Kidney epithelial cell (primary cell): ENCODE measurements at places on chromosomes 13 and 19. TPM values are rescaled to one million over a fixed set of nuclear protein-coding genes. Genes with fewer than 3 reads are reported as not detected.
A peak's percentile ranks its signal among the peaks of the same experiment; 100 is the strongest.

ZNF837 gene
- 4.3 and 5.9 TPM in 2 replicates for total RNA-seq

MISP gene
- 45.6 and 52.4 TPM in 2 replicates for total RNA-seq

CEACAM19 gene
- total RNA-seq, result 6.4 and 10.5 TPM in 2 replicates

NCAN gene
- 0.17 TPM in 1 of 2 replicates, not detected in the other for total RNA-seq

DNA sequence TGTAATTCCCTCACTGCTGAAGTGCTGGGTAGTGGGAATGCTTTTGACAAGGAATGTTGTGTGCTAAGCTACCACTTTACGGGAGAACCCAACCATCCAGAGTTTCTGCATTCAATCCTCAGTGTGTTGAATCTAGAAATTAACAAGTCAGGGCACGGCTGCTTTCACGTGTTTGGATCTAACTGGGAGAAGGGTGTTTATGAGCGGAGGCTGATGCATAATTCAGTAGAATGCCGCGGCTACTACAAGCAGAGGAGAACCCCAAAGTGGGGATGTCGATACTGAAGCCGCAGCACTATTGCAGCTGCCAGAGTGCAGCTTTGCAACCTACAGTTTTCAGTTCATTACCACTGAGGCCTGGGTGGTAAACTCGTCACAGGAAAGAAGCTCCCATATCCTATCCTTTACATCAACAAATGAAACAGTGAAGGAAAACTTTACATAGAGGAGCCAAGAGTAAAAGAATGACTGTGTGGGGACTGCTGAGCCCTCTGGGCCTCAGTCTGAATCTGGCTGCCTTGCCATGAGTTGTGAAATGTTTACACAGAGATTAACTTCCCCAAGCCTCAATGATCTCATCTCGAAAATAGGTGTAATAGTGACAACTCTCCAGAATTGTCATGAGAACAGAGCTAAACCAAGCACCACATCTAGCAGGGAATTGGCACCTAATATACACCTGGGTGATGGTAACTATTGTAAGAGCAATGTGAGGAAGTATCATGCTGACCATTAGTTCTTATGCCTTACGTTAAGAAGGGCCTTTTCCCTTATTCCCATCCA is 531.7 kb downstream of the MYO16 start:
- no peak for DNase-seq

DNA sequence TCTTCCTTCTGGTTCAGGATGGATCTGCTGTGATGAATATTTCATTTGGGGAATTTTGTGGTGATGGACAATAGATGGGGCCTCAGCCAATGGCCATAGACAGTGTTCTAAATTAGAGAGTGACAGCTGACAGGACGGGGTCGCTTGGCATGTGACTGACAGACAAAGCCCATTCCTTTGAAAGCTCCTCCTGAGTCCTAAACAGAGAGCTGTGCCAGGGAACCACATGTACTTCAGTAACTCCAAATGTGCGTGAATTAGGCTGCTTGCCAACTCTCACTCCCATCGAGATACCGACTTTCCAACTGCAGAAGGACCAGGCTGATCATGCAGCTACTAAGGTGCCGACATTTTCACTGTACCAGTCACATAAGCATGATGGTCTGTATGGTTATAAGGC is 187.7 kb downstream of the SHISA2 start:
- no peak for DNase-seq

- peak; percentile 77 for DNase-seq
These were observed 67.4 kb downstream of the KCNRG start for GRCh38 chr13:50082426-50083281.

DNA sequence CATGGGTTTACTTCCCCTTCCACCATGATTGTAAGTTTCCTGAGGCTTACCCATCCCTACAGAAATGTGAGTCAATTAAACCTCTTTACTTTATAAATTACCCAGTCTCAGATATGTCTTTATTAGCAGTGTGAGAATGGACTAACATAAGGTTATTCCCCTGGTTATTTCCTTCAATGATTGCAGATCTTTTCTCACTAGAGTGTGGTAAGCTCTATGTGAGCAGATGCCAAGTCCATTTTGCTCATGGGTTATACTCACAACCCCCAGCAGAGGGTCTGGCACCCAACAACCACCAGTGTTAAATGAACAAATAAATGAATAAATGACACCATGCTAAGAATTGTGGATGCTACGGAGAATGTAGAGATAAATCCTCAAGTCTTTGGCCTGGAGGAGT is 472.8 kb downstream of the LIG4 start:
- DNase-seq, result no peak

DNA sequence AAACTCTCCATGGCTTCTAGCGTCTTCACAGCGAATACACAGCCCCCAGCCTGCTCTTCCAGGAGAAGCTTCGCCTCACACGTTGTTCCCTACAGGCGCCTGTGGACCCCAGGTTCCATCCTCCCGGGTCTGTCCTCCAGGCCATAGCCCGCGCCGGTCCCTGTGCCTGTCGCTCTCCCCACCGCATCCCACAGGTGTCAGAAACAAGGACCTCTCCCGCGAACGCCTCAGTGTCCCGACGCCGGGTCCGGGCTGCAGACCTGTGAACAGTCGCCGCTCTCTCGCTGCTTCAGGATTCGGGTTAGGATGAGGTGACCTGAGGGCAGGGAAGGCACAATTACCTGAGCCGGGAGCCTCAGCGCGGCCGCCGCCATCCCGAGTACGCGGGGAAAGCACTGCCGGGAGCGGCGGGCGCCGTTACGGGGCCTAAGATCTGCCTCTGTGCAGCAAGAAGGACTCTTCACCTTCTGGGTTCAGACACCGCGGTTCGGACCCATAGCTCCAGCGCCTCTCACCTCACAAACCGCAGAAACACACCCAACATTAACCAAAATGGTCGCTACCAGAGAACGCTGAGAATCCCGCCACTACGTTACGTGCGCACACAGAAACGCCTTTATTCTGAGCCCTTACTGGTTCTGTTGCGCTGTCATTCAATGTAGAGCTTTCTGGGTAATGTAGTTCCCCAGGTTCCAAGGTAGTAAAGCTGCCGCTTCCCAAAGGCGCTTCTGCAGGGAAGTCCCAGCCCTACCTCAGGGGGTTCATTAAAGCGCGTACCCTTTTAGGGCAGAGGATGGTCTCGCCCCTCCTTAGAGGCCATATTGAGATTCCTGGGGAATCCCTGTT is at the start of gene ZNF418:
ZNF418 (minus strand) TSS at position 583 of the 846 bp plus-strand sequence. CDS start 1,580 bp downstream, outside the sequence.
- DNase-seq, result peak; percentile 62

GRCh38 chr13:51980908-51981307 is 30.3 kb downstream of the ATP7B start:
- DNase-seq, result no peak

DNA sequence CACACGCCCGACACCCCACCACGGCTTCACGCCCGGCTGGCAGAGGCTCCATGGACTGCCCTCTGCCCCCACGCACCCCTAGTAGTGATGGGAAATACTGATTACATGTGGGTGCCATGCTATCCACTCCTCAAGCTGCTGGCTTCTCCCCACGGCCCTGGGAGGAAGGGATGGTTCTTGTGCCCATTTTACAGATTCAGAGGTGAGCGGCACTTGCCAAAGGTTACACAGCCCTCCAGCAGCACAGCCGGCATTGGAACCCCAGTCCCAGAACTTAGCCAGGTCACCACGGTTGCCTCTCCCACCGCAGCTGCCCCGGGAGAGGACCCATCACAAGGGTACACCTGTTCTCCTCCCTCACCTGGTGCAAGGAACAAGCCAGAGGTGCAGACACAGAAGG is 13.2 kb downstream of the LRRC4B start:
- DNase-seq, result no peak

DNA sequence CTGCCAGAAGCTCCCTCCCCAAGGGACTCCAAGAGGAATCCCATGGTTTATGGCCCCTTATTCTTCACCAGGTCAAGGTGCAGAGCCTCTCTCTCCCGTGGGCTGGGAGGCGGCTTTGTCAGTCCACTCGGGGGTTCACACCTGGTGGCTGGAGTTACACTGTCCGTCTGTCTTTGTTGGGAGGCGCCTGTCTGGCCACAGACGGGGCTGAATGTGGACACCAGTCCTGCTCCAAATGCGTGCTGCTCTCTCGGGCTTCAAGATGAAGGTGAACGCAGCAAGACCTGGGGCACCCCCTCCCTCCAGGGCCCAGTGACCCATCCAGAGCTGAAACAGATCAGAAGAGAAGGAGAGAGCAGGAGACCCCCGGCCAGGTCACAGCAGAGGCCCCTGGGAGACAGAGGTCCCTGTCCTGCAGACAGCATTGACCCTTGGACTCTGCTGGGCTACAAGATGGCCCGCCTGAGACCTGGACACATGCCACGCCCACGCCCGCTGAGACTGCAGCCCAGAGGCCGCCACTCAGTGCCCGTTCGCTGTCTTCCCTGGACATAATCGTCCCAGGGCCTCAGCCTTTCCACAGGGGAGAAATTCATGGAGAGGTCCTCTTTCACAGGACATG is 29.9 kb upstream of the TUBGCP3 start:
- no peak for DNase-seq

GRCh38 chr13:75295201-75295600 is 186.8 kb downstream of the TBC1D4 start:
- no peak for DNase-seq
